ENCODE measurements at places on chromosomes 5 and 9.
A peak's percentile ranks its signal among the peaks of the same experiment; 100 is the strongest.

DNA sequence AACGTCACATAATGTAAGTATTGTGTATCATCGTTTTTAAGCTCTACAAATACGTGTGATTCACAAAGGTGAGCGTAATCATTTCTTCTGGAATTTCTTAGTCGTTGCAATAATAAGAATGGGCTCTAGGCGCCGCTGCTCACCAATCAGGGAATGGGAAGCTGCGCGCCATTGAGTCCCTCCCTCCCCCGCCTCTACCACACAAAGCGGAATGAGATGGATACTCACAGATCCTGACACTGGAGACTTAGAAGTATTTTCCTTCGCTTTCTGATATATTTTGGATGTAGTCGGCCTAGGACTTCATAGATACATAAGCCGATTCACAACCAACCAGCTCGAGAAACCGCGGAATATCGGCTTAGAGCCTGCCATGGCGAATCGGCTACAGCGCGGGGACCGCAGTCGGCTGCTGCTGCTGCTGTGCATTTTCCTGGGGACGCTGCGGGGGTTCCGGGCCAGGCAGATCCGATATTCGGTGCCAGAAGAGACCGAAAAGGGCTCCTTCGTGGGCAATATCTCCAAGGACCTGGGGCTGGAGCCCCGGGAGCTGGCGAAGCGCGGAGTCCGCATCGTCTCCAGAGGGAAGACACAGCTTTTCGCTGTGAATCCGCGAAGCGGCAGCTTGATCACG, at the start of gene PCDHGA11:
PCDHGA11 (plus strand) TSS at position 197 of the 634 bp plus-strand sequence; CDS start at position 374, 177 bp downstream.
- peak; percentile 78 for DNase-seq

GRCh38 chr5:8270246-8270645, 401.3 kb downstream of the MTRR start:
- no peak for DNase-seq

GRCh38 chr5:124790895-124791732, 44.7 kb upstream of the ZNF608 start:
- no peak for DNase-seq

DNA sequence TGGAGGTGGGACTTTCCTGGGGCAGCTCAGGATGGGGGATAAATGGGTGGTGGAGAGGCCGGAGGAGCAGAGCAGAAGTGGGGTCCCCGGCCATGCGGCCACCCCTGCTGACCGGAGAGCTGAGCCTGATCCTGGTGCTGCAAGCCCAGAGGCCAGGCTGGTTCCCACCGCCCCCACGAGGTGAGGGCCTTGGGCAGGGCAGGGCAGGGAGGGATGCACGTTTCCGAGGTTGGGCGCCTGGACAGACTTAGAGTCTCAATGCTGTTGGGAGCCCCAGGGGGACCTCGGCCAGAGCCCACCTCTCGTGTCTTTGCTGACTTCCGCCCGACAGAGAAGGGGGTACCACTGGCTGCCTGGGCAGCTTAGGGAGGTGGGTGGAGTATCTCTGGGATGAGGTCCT, 5.5 kb downstream of the OBP2A start:
- no peak for DNase-seq

DNA sequence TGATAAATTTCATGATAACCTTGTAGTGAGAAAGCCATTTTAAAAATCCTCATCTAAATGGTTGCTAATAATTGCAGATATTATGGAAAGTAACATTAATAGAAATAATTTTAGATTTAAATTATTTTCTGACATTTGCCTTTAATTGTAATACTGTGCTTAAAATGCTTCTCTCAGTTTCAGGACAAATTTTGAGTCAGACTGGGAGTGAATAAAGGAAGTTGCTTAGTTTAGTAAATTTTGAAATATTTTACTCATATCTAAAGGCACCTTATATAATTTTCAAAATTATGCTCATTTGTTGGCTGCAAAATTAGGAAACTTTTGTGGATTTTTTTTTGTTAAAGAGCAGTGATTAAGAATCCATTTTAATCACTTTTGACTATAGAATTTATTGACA, 93.8 kb downstream of the CSNK1G3 start:
- no peak for DNase-seq

- no peak for DNase-seq
Measured at GRCh38 chr9:97704851-97705250, 7.7 kb upstream of the XPA start.

- no peak for DNase-seq
Measured at GRCh38 chr5:7397937-7398336, 2.0 kb downstream of the ADCY2 start.

GRCh38 chr5:76787237-76787636, 31.6 kb upstream of the F2RL1 start:
- no peak for DNase-seq

DNA sequence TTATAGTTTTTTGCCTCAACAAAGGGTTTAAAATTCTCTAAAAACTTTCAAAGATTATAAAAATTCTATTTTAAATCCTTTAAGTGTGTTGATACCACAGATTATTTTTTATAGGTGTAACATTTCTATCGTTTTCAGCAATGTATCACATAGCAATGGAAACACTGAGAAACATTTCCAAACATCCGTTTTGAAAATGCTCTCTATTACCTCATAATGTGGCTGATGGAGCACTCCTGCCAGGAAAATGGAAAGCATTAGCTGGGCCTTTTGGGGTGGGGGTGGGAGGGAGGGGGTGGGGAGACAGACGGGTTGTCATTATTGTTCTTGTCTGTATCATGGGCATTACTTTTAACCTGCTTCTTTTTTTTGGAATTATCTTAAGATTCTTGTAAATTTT, 516.5 kb downstream of the ACTL7B start:
- no peak for DNase-seq

- no peak for DNase-seq
Measured at GRCh38 chr9:96251451-96251850, 50.5 kb downstream of the HSD17B3 start.

DNA sequence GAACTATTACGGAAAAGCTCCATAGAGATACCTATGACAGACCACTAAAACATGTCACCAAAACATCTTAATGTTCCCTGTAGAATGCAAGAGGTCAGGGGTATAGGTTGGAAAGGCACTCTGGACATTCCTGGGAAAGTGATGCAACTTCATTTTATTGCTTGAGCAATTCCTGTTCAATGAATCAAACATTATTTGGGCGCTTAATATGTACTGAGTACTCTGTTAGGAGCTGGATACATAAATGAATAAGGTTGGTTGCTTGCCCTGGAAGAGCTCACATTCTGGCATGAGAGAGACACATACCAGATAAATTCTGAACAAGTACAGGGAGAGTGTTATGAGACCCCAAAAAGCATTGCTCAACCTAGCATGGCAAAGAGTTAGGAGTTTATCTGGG, 408.9 kb upstream of the DMAC1 start:
- no peak for DNase-seq

DNA sequence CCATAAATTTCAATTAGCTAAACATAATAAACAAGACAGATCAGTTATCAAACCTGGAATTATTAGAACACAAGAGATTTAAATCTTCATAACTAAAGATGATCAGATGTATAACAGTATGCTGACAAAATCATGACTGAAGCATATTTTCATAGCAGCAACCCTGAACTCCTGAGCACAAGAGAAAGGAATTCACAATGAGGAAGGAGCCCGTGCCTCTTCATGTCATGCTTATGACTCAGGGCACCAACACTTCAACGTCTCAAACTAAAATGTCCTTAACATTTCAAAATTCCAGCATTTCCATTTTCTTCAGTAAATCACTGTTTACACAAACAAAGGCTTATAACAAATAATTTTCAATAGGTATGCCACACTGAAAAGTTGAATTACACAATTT, 6.7 kb downstream of the AP3B1 start:
- no peak for DNase-seq

Measured in ELF-1 (cell line).